ENCODE measurements at places on chromosomes 7 and 10. TPM values are rescaled to one million over a fixed set of nuclear protein-coding genes. Genes with fewer than 3 reads are reported as not detected.

Gene C10orf71
- not detected for total RNA-seq

Gene TBATA
- not detected for total RNA-seq

Gene SLC39A12
- total RNA-seq, result 0.35 TPM

Gene SHH
- not detected for total RNA-seq

Gene WEE2
- not detected for total RNA-seq

Gene SFTPA1
- not detected for total RNA-seq

Gene C7orf57
- not detected for total RNA-seq

Measured in mesenteric fat pad (tissue), 1 donor.